D721Med (cell line): ENCODE measurements at places on chromosomes 2 and 18.
A peak's percentile ranks its signal among the peaks of the same experiment; 100 is the strongest.

DNA sequence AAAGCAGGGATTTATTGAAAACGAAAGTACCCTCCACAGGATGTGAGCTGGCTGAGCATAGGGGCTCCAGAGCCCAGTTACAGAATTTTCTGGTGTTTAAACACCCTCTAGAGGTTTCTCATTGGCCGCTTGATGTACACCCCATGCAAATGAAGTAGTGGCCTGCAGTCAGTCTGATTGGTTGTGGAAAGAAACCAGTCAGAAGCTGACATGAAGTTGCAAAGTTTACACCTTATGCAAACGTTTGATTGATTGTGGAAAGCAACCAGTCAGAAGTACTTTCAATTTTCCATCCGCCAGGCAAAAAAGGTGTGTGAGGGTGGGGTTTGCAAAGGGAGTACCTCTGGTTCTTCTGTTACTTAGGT lies 62.3 kb downstream of the VWA3B start:
- no peak for DNase-seq

DNA sequence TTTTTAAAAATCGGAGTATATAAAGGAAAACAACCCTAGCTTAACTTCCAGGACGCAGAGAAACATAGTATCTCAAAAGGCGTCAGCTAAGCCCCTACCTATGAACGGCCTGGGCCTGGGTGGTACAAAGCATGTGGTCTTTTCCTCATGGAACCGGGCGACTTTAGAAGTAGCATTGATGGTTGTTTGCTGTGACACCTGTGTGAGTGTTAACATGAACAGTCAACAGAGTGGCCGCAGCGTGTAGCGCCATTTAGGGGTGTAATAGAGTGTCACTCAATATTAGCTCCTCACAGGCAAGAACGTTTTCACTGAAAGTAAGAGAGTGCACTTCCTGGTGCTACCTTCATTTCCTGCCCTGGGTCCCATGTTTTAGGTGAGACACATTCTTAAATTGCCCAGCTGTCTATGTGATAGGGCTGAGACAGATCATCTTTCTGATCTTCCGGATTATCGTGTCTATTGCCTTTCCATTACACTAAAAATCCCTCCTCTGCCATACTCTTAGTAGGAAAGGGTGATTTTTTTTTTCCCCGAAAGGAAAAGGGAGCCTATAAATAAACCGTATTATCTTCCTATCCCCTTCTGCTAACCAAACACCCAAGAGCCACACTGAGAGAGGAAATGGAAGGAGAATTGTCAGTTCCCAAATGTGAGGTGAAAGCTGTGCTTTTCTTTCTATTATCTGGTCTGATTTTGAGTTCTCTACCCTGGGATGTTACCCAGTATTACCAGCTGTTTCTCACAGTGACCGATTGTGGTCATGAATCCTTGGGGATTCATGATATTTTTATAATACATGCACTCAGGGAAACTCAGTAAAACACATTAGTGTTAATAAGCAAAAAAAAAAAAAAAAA lies 1.3 kb downstream of the GORASP2 start:
- no peak for DNase-seq

DNA sequence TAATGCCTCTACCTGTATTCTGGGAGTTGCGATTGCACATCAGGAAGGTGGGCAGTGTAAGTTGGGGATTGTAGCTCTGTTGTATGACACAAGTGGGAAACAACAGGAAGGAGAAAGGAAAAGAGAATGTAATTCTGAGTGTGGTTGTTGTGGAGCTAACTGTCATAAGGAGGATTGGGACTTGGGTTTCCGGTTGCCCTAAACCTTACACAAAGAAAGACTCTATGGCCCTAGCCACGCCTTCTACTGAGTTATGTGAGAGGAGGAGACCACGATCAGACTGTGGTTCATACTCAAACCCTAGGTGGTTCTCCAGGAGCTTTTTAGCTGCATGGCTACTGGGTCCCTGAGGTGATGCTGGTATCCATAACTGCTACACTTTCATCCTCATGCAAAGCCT lies 86.5 kb downstream of the TANC1 start:
- DNase-seq, result no peak

- no peak for DNase-seq
Measured at GRCh38 chr18:40957533-40958070, 997.4 kb upstream of the PIK3C3 start.

DNA sequence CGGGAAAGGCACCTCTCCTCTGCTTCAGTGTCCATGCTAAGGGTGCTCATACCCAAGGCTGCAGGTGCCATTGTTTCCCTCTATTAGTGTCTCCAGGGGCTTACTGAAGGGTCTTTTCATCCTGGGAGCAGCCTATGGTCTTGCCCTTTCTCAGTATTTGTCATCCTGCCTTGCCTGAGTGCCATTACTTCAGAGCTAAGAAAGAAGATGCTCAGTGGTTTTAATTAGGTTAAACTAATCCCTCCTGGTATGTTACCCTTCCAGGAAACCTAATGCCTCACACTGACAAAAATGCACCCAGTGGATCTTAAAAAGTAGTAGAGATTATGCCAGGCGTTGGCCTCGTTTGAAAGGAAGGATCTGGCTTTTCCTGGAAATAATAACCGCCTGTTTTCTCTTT lies 151.4 kb downstream of the LRRTM1 start:
- DNase-seq, result no peak

DNA sequence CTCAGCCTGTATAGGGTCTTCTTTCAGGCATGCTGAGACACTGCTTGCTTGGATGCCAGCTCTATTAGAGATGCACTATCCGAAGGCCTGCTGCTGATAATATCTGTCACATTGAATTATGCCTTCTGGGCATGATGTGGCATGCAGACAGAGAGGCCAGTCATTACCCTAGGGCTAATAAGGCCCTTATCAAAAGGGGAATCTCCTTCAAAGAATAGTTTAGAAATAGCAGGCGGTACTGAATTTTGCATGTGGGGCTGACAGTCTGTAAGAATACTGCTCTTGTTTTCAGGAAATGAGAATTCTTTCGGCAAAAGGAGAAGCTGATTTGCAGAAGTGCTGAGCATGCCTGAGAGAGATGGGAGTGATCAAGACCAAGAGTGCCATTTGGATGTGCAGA lies 13.1 kb upstream of the LHCGR start:
- DNase-seq, result no peak

- no peak for DNase-seq
Measured at GRCh38 chr2:211867845-211868451, 670.7 kb downstream of the ERBB4 start.

DNA sequence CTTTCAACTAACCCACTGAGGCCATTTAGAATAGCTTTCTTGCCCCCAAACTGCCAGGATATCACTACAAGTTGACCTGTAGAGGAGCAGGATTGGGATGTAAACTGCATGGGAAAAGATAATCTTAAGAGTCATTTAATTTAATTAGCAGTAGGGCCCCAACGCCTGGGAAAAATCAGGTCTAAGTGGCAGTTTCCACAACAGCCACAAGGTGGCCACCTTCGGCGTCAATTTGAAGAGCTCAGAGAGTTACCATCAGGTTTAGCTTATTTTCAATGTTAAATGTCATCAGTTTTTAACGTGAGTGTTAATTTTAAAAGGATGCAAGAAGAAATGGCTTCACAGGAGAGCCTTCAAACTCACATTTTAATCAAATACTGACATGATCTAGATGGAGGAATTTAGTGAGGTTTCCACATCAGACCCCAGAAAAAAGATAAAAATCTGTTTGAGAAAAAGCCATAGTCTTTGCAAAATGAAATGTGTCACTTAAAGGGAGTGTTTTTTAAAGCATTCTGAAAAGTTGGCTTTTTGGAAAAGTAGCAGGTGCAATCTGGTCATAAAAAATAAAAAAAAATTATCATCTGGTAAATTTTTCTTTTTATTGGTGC lies 77.3 kb upstream of the UPP2 start:
- DNase-seq, result peak; percentile 39

GRCh38 chr2:197369228-197369932 lies 58.8 kb upstream of the ANKRD44 start:
- no peak for DNase-seq

DNA sequence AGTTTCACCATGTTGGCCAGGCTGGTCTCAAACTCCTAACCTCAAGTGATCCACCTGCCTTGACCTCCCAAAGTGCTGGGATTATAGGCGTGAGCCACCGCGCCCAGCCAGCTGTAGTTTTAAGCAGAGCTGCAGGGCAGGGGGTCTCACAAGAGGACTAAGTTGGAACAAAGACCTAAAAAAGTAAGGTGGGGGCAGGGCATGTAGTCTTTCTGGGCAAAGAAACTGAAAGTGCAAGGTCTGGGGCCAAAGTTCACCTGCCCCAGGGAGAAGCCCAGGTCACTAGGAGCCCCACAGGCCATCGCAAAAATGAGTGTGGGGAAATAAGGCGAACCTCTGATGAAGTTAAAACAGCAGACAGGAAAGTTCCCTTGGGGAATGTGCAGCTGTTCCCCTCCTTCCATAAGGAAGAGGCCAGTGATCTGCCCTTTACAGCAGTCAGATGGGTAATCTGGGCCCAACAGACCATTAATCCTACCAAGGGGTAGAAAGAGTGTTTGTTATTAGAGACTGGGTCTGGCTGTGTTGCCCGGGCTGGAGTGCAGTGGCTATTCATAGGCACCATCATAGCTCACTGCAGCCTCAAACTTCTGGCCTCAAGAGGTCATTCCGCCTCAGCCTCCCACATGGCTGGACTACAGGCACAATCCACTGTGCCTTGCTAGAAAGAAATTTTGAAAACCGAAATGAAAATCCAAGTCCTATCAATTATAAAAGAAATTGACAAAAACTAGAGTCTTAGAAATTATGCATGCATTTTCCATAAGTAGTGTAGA lies 2.8 kb downstream of the SCLY start:
- no peak for DNase-seq

GRCh38 chr18:383135-383534 lies 115.3 kb upstream of the THOC1 start:
- DNase-seq, result no peak

DNA sequence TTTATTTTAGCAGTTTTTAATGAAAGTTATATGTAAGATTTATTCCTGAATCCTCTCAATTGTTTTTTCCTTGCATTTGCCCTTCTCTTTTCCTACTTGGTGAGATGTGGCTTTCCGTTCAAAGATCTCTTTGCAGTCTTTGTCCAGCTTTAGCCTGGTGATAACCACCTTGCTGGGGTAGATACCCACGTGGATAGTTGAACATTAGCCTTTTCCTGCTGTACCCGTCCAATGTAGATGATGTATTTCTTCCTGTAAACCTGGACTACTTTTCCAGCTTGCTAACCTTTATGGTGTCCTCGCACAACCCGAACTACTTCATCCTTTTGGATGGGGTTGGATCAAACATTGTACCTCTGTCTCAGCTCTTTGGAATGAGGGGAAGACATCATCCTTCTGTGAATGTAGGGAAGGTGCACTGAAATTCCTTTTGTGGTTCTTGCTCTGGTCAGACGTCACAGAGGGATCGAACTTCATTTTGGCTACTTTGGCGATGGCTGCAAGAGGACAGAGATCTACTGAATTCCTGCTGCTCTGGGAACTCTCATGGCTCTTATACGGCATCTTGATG lies 293.2 kb upstream of the EPAS1 start:
- DNase-seq, result no peak

DNA sequence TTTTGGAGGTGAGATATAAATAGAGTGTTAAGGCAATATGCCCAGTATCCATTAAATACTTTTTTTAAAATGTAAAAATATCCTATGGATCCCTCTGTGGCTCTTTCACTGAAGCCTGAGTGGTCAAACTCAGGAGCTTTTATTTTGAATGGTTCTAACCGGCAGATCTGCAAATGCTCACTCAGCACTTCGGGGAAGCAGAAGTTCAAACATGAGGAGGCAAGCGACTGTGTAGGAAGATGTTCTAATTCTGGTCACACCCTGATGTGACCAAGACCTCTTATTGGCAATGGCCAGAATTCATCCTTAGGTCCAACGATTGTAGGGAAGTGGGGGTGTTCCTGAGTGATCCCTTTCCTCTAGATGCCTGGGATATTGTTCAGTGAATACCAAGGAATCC lies 168.8 kb downstream of the CDCA7 start:
- DNase-seq, result no peak

DNA sequence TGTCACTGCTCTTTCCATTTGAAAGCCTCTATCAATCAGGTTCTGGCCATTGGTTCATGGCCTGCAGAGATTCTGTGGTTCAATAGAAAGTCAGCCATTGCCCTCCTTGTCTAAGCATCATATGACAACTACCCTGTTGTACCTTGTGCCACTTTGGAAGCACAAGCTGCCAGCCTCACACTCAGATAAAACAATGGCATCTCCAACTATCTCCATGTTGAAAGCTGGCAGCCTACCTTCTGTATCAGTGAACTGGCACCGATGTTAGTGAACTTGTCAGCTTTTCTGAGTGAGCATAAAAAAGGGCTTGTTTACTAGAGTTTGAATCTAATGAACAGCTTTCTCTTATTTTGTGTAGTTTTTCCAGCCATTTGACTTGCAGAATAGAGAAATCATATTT lies 203.3 kb upstream of the SESTD1 start:
- no peak for DNase-seq

DNA sequence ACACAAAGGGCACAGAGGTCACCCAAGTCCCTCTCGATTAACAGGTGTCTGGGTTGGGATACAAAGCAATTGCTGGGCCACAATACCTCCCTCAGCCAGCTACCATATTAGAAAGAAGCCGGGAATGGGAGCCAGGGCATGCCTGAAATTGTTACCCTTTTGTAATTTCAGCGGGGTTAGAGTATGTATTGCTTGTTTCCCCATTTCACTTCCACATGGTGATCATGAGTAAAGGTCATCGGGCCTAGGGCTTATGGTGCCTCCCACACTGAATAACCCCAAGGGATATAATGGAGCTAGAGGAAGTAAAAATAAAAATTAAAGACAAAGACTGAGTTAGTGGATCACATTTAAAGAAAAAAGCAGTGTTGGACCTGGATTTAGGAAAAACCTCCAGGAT lies 437.2 kb upstream of the KLHL29 start:
- DNase-seq, result no peak
